Motor neuron (in vitro differentiated cells): ENCODE measurements at places on chromosomes 16 and 17.
A peak's percentile ranks its signal among the peaks of the same experiment; 100 is the strongest.

DNA sequence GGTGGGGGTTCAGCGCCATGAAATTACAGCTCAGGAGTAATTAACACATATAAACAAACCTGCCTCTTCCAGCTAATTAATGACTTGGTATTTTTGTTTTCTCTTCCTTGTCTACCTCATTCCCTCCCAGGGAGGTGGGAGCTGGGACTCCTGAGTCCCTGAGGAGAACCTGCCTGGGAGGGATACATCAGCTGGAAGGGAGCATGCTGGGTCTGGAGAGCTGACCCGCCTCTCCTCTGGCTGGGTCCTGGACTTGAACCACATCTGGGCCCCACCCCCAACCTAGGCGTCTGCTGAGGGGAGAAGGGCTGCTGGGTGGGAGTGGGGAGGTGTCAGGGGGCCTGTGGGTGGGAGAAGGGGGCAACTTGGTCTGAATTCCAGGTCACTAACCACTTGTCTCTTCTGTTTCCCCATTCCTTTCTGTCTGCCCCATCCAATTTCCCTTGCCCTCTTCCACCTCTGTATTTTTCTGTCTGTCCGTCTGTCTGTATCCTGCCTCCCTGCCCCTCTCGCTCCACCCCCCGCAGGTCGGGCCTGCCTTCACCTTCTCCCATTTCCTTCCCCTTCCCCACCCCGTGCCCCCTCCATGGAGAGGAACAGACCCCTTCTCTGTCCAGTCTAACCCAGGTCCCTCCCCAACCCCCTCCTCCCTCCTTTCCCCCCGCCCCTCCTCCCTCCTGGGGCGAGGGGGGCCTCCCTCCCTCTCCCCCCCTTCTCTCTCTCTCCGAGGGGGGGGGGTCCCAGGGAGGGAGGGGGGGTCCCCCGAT, at the start of gene NLGN2:
NLGN2 (plus strand) TSS at position 361 of the 767 bp plus-strand sequence. CDS start 411 bp downstream, outside the sequence.
- no peak for ATAC-seq

- ATAC-seq, result no peak
Observed at GRCh38 chr17:66948061-66948750, 16.3 kb upstream of the CACNG4 start.

DNA sequence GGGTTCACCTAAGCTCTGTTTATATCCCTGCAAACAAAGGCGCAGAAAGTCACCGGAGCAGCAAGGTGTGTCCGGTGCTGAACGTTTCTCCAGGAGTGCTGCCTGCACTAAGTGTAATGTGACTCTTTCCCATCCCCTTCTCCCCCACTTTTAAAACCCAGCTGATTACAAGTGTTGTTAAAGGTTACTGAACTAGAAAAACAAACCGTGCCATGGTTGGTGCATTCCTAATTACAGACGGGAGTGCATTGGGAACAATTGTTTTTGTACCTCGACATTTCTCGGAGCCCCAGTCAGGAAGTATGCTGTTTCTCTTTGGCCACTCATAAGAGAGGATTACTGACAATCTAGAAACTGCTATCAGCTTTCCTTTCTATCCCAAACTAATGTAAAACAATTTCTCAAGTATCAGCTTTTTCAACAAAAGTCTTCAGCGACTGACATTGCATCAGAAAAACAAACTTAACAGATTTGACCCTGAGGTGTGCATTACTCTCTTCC, 441.0 kb upstream of the SALL1 start:
- no peak for ATAC-seq

- no peak for ATAC-seq
Observed at GRCh38 chr17:40666331-40666730, 1.4 kb upstream of the KRT222 start.

GRCh38 chr17:11779892-11780291, 181.6 kb downstream of the DNAH9 start:
- no peak for ATAC-seq

- ATAC-seq, result peak; percentile 60
Observed at GRCh38 chr17:47615766-47616424, 33.8 kb upstream of the KPNB1 start.

DNA sequence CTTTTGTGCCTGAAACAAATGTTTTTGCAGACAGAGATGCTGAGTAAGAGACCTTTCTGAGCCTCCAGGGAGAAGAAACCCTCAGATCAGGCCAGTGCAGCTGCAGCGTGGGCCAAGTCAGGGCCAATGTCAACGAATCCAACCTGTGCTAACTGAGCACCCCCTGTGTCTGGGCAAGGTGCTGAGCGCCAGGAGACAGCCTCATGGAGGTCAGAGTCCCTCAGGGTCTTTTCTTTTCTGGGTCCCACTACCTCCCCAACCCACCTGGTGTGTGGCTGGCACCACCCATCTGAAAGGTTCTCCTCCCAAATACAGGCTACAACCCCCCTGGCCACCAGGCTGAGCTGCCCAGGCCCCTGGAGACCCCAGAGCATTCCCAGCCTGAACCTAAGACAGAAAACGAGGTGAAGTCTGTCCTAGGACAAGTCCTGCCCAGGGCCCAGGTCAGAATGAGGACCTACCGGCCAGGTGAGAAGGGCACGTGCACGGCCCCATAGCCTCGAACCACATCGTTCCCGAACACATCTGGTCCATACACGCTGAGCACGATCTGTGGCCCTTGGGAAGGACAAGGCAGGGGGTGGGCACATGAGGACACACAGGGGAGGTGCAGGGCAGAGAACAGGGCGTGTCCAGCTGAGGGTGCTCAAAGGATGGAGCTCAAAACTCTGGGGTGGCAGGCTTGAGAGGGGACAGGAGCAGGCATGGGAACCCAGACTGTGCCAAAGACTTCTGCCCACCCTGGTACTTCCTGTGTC, 15.0 kb downstream of the B9D1 start:
- ATAC-seq, result peak; percentile 18

- ATAC-seq, result peak; percentile 36
Observed at GRCh38 chr17:75516619-75517296, 430 bp downstream of the TSEN54 start.

DNA sequence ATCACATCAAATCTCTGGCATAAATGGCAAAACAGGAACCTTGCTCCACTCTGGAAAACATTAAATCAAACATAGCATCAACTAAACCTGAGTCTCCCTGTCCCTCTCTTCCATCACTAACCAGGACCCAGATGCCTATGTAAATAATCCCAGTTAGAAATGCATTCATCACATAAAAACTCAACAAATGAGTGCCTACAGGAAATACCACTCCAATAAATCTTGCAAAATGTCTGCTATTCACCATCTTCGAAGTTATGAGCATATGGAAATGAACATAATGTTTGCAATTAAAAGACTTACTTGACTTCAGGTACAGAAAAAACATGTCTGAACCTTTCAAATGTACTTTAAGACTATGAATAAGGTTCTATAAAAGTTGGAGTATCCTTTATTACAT, 425.0 kb downstream of the CDH11 start:
- no peak for ATAC-seq

GRCh38 chr17:67151717-67152116, 93.3 kb downstream of the HELZ start:
- no peak for ATAC-seq

DNA sequence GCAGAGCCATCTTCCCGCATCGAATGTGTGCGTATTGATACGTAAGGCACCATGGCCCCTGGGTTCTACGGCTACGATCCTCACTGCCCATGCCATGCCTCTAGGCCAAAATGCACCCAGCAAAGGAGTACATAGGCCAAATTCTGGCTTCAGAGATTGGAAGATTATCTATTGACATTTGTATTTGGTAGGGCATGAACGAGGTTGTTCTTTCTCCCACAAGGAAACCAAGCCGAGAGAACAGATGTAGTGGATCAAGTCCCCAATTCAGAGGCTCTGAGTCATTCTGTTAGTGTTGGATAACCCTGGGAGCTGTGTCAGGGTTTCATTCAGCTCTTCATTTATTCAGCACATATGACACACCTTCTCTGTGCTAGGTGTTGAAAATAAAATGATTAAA, 36.5 kb downstream of the HOXB1 start:
- ATAC-seq, result no peak

DNA sequence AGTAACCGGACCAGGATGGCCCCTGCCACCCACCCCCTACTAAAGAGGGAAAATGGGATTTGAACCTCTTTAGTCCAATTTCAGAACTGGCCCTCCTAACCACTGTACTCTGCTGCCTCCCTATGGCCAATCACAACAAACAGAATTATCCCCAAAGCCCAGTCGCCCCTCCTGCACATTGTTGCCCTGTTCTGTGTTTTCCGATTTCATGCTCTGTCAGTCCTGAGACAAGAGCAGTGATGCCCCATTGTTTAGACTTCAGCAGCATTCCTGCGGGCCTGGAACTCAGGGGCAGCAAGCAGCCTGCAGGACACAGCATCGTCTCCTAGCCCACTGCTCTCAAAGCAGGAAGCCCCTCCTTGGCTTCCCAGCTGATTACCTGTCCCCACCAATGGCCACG, 20.5 kb upstream of the KLHL11 start:
- peak; percentile 63 for ATAC-seq

DNA sequence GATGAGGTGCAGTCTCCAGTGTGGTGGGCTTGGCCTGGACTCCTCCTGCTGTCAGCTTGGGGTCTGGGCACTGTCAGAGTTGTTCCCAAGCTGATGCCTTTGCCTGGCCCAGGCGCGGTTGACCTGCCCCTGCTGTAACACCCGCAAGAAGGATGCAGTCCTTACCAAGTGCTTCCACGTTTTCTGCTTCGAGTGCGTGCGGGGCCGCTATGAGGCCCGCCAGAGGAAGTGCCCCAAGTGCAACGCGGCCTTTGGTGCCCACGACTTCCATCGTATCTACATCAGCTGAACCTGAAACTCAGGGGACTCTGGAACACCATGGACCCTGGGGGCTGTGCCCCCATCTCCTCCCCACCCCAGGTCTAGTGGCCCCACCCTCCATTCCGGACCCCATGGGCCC, 11.7 kb downstream of the RNF40 start:
- no peak for ATAC-seq

GRCh38 chr17:50689956-50690886, 17.5 kb downstream of the ANKRD40 start:
- peak; percentile 88 for ATAC-seq

GRCh38 chr17:60169921-60170817, 20.4 kb downstream of the CA4 start:
- peak; percentile 60 for ATAC-seq

DNA sequence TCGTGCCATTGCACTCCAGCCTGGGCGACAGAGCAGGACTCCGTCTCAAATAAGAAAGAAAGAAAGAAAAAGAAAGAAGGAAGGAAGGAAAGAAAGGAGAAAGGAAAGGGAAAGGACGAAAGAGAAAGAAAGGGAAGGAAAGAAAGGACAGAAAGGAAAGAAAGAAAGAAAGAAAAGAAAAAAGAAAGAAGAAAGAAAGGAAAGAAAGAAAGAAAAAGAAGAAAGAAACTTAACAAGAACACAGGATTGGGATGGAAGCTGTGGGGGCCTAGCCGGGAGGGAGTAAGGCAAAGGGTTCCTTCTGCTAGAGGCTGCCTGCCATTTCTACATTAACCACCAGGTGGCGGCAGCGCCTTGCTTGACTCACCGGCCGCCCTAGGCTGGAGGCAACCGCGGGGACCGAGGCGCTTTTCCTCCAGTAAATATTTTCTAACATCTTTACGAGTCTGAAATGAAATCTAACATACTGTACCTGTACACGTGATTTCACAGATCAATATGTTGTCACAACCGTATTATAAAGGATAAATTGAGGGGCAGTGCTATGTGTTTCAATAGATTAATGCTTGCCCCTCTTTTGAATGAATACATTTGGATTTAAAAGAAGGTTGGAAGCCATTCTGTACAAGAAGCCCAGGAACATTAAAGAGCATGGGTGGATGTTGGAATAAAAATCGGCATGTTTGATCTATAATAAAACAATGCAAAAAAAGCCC, 6.1 kb downstream of the GJD3 start:
- ATAC-seq, result peak; percentile 25

- no peak for ATAC-seq
Observed at GRCh38 chr17:28340374-28340773, 4.8 kb downstream of the TNFAIP1 start.

DNA sequence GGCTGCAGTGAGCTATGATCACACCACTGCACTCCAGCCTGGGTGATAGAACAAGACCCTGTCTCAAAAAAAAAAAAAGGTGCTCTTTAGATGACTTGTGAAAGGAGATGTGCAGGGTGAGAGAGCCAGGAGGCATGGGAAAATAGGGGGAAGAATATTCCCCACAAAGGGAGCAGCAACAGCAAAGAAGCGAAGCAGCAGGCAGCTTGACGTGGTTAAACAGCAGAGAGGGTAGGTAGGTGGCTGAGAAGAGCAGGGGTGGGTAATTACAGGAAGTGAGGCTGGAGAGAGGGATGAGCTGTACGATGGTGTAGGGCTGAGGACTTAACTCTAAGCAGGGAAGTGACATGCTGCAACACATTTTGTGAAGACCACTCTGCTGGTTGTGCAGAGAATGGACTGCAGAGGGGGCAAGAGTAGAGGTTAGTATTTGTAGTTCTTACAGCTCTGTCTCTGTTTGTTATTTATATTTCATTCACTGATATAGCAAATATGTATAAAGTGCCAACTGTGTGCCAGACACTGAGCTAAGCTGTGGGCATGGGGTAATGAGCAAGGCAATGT, 1.6 kb downstream of the HEATR3 start:
- ATAC-seq, result peak; percentile 42

GRCh38 chr17:36459601-36460000, 26.9 kb upstream of the ZNHIT3 start:
- ATAC-seq, result no peak
